NCI-H1092 treated with DMSO at 0.1 percent for 48 hours (cell line): ENCODE measurements at places on chromosomes 6 and 20.
A peak's percentile ranks its signal among the peaks of the same experiment; 100 is the strongest.

- no peak for DNase-seq
Observed at GRCh38 chr6:72940265-72940664, 285.0 kb downstream of the KHDC1L start.

- DNase-seq, result no peak
Observed at GRCh38 chr6:138555421-138555988, 56.2 kb upstream of the NHSL1 start.

DNA sequence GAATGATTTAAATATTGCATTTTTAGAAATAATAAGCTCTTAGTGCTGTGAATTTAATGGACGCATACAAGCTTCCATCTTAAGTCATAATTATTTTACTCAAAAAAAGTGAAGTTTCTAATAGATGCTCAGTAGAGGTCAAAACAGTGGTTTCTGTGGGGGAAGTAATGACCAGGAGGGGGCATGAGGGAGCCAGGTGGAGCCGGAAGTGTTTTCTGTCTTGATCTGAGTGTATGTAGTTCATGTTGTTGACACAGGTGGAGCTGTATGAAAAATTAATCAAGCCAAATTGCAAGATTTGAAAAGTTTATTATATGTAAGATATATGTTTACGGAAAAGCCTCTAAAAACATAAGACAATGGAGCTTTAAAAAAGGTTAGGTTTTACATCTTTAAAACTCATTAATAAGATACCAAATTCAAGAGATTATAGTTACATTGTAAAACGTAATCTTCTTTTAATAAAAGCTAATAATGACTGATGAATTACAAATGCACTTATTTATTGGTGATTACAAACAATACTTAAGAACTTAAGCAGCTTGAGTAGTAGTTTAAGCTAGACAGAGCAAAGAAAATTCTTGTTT lies 68.0 kb downstream of the PLAGL1 start:
- DNase-seq, result peak; percentile 1

GRCh38 chr20:23140991-23141390 lies 54.9 kb upstream of the CD93 start:
- DNase-seq, result no peak

DNA sequence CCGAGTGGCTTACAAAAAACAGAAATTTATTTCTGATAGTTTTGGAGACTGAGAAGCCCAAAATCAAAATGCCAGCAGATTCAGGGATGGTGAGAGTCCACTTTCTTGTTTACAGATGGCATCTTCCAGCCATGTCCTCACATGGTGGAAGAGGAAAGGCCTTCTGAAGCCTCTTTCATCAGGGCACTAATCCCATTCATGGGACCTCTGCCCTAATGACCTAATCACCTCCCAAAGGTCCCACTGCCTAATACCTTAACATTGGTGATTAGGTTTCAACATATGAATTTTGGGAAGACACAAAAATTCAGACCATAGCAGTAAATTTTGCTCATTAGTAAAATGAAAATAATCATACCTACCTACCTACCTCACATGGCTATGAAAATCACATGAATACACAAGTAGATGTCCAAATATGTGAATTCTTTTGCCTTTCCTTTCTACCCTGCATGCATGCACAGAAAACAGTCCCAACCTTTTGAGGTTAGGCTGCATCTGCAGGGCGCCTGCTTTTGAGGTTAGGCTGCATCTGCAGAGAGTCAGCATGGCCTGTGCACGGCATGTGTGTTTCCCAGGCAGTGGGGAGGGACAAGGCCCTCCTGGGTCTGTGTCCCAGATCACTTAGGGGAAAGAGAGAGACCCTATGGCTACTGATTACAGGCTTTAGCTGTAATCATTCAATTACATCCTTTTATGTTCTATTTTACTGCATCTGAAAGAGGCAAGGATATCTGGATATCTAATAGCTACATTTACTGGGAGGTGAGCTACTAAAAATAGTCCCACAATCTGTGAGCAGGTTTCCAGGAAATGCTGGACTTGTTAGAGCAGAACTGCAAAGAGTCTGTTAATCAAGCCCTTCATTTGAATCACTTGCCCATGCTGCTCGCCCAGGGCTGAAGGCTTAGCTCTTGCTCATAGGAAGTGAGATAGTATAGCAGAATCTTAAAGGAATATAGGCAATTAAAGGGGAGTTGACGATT lies 497.7 kb upstream of the MARCKS start:
- no peak for DNase-seq

GRCh38 chr6:106939208-106939607 lies 35.3 kb downstream of the CD24 start:
- peak; percentile 50 for DNase-seq

DNA sequence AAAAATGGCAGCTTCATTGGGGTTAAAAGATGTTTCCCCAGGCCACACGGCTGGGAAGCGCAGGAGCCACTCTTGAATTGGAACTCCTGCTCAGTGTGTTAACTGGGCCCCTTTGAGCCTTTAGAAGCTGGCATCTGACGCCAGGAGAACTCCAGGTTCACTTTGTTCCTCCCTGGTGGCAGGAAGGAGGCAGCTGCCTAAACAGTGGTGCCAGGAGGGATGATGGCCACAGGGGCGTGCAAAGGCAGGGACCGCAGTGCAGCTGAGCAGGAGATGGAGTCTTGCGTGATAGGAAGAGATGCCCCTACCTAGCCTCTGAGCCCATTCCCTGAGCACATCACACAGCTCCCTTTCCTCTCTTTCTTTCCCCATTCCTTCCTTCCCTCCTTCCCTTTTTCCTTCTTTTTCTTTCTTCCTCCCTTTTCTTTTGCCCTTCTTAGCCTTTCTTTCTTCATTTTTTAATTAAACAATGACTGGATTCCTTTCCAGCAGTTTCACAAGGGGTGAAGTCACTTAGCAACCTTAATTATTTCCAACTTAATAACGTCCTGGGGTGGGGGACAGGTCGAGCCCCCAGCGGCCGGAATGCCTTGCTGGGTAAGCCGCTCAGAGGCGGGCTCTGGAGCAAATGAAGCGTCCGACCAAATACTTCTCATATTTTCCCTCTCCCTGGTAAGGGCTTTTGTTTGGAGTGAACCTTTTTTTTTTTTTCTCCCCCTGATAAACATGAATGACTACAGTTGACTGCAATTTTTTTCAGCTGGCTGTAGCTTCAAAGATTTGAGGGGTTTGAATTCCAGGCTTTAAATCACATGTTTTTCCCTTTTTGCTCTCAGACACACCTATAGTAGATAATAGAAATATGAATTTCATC lies 20.8 kb upstream of the BMP7 start:
- no peak for DNase-seq

GRCh38 chr6:80543598-80544222 lies 437.2 kb downstream of the BCKDHB start:
- no peak for DNase-seq

- no peak for DNase-seq
Observed at GRCh38 chr20:48552550-48552949, 275.2 kb downstream of the PREX1 start.

DNA sequence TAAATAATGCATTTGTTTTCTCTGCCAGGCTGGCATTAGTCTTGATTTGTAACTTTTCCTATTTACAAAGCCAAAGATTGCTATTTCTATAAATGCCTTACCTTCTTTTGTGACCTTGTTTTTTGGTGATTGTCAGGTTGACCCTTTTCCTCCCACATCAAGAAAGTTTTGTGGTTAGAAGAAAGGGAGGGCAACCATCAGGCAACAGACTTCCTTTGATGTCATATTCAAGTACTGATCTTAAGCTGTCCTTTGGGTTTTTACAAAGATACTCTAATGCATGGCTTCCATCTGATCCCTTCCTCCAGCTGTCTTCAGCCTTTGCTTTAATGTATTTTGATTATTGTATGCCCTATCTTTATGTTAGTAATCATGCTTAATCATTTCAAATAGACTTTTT lies 23.9 kb downstream of the RNF217 start:
- no peak for DNase-seq

DNA sequence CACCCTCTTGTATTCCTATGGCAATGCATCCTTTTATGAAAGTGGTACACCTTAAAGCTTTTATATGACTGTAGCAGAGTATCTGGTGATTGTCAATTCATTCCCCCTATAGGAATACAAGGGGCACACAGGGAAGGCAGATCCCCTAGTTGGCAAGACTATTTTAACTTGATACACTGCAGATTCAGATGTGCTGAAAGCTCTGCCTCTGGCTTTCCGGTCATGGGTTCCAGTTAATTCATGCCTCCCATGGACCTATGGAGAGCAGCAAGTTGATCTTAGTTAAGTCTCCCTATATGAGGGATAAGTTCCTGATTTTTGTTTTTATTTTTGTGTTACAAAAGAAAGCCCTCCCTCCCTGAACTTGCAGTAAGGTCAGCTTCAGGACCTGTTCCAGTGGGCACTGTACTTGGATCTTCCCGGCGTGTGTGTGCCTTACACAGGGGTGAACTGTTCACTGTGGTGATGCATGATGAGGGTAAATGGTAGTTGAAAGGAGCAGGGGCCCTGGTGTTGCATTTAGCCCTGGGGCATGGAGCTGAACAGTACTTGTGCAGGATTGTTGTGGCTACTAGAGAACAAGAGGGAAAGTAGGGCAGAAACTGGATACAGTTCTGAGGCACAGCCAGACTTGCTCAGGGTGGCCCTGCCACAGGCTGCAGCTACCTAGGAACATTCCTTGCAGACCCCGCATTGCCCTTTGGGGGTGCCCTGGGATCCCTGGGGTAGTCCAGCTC lies 292.1 kb downstream of the ESR1 start:
- DNase-seq, result no peak

GRCh38 chr20:61811166-61811565 lies 254.5 kb downstream of the TAF4 start:
- no peak for DNase-seq

DNA sequence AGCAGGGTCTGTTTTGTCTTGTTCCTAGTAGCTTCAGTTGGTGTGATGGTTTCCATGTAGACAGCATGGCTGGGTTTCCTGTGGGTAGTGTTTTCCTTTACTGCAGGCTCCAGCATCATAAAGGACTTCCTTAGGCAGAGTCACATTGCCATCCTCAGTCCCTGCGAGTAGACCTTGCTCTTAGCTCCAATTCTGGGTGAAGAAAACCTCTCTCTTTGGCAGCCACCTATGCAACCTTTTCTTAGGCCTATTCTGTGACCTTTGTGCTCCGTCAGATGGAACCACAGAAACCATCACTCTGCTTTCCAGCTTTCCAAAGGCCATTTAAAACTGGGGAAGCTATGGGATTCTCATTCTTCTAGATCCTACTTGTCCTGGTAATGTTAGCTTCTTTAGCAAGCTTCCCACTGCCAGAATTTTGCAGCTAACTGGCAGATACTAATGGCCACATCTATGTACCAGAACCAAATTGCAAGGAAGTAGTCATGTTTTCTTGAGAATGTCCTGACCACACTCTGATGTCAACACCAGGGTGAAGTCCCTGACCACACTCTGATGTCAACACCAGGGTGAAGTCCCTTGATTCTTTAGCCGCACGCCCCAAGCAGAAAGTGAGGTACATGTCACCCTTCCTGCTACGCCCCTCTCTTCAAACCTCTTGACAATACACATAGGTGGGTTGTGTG lies 646.6 kb upstream of the HS3ST5 start:
- DNase-seq, result no peak

GRCh38 chr6:144305567-144305966 lies 20.4 kb downstream of the UTRN start:
- no peak for DNase-seq

- DNase-seq, result no peak
Observed at GRCh38 chr6:129153257-129153656, 270.3 kb downstream of the LAMA2 start.

DNA sequence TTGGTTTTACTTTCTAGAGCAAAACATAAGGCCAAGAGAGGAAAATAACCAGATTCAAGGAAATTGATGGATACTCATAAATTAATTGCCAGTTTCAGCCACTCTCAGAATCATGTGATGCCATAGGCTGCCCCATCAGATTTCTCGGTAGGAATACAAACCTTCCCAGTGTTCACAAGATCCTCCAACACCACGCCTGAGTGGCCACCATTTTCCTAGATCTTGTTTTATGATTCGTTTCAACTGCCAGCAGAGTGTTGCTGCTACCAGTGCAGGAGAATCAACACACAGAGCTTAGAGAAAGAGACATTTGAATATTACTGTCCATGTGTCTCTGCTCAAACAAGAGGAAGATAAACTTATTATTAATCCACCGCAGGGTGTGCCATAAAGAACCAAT lies 434.2 kb upstream of the CDH4 start:
- no peak for DNase-seq

- DNase-seq, result no peak
Observed at GRCh38 chr6:44201200-44201599, 15.5 kb upstream of the MYMX start.

DNA sequence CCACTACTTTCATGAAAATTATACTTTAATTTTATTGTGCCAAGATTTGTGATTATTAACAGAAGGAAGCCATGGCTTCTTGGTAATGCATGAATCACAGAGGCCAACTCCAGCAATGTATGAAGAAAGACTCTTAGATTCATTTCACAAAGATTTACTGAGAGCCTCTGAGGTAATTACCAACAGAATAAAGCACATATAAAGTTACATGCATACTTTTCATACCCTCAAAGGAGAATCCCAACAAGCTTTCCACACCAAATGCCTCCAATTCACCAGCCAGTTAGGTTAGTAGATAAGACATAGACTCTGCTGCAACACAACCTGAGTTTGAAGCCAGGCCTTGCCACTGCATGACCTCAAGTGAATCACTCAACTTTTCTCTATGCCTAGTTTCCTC lies 41.9 kb downstream of the HBS1L start:
- no peak for DNase-seq
